Brain (organoid and tissue), 16 donors: ENCODE measurements at places on chromosomes 5 and 9.

DNA sequence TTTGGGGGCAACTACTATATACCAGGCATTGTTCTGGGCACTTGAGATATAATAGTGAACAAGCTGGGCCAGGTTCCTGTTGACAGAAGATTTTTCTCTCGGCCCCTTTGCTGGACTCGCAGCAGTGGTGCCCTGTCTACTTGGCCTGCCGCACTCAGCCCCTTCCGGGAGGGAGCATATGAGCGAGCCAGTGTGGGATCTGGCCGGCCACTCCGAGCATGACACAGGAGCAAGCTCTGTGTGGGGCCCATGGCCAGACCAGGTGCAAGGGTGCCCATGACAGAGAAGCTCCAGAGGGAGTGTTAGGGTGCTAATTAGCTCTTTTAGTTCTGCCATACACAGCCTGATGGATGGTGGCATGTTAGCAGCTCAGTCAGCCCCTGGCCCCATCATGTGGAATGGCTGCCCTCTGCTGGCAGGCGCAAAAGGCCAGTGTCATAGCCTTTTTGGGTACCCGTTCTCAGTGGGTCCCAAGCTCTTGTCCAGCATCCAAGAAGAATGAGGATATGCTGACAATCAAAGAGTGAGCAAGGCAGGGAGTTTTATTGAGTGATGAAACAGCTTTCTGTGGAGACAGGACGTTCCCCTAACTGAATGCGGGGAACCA, 9.3 kb upstream of the KIF4B start:
- no peak for DNase-seq

DNA sequence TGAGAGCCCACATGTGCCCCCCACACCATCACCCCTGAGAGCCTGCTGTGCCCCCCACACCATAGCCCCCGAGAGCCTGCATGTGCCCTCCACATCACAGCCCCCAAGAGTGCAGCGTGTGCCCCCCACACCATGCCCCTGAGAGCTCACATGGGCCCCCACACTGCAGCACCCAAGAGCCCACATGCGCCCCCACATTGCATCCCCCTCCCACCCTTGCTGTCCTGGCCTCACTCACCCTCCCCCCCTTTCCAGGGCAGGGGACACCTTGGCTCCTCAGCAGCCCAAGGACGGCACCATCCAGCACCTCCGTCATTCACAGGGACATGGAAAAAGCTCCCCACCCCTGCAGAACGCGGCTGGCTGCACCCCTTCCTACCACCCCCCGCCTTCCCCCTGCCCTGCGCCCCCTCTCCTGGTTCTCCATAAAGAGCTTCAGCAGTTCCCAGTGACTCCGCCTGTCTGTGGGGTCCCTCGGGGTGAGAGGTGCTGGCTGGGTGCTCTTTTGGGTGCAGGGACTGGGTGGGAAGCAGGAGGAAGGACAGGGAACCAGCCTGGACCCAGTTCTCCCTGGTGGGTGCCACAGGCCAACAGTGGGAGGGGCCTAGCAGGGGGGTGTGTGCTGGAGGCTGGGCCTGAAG, 5.0 kb downstream of the LCN1 start:
- DNase-seq, result no peak

DNA sequence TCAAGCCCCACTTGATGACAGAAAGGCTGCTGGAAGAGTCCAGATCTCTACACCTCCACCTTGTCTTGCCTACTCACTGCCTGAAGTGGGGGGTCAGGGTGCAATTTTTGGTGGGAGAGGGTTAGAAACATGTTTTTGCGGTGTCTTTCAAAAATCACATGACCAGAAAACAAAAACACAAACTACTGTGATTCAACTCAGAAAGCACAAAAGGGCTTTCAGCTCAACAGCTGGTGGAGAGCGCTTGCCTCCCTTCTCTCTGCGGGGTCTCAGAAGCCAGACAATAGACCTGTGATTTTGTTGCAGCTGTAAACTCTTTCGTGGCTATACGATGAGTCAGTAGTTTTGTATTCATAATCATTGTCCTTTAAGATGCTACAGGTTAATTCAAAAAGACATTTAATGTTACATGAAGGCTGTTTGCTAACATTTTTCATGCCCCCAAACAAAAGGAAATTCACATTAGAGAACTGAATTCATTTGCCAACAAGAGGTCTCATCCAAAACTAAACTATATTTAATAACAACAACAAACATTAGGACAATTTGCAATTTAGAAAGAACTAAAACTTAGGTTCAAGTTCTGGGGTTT, 172.6 kb upstream of the RAI14 start:
- peak; percentile 37 for DNase-seq

DNA sequence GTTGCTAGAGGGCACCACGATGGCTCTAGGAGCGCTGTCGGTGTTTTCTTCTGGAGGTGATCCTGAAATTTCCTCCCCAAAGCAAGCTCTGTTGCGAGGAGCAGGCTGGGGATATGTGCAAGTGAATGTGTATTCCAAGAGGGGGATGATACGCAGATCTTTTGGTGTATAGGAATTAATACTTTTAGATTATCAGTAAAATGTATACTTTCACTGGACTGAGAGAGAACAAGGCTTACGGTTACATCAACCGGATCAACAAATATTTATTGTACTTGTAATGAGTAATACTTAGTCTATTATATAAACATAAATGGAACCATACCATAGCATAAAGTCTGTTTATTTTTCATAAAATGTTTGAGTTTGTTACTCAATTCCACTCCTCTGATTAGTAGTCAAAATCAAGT, 632 bp upstream of the PRKAA1 start:
- peak; percentile 79 for DNase-seq
